CD4-positive, alpha-beta memory T cell (primary cell): ENCODE measurements at places on chromosomes 16 and 17.

DNA sequence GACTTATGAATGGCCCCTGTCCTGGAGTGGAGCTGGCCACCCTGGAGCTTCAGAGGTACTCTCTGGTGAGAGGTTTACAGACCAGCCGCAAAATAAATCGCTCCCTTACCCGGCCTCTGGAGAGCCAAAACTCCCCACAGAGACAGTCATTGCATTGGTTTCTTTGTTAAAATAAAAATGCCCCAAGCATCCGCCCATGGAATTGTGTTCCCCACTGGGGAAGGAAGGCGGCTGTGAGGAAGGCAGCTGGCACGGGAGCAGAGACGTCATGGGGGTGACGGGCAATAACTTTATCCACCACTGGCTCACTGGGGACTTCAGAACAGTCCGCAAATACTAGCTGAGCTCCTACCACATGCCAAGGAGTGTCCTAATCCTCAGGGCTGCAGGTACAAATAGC is 266.2 kb upstream of the FOXF1 start:
- H3K27me3 ChIP-seq = no peaks in the 10 kb centered on the region
- H3K36me3 ChIP-seq = no peaks in the 10 kb centered on the region
- no peak for DNase-seq
- H3K27ac ChIP-seq = no peak overlapping the region
- no peak overlapping the region for H3K4me3 ChIP-seq

GRCh38 chr17:78665952-78666920 is 89.0 kb upstream of the DNAH17 start:
- peak; percentile 63 for DNase-seq
- H3K27ac ChIP-seq = peak overlapping the region; percentile 33
- no peaks in the 10 kb centered on the region for H3K36me3 ChIP-seq
- no peaks in the 10 kb centered on the region for H3K27me3 ChIP-seq

DNA sequence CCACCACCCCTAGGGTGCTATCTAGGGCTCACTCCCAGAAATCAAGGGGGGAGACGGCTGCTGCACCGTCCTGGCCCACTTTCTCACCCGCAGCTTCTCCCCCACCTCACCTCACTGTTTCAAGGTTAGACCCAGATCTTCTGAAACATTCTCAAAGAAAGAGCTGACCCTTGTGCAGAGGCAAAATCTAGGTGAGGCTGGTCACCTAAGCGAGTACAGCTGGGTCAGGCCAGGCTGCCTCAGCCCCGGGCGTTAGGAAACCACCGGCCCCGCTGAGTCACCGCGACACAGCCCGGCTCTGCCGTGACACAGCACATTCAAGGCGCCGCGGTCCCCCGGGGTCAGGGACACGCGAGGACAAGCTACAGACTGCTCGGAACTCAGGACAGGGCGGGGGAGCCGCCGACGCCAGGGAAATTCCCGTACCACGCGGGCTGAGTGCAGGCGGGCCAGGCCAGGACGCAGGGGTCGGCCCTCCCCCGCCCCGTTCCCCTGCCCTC is 27.1 kb downstream of the GNPTG start:
- H3K4me3 ChIP-seq = no peak overlapping the region
- peak; percentile 48 for DNase-seq
- no peaks in the 10 kb centered on the region for H3K27me3 ChIP-seq

- H3K27ac ChIP-seq = no peak overlapping the region
- H3K4me1 ChIP-seq = peaks cover 7% of the 10 kb centered on the region
- no peaks in the 10 kb centered on the region for H3K27me3 ChIP-seq
- no peak for DNase-seq
- no peaks in the 10 kb centered on the region for H3K36me3 ChIP-seq
Observed at GRCh38 chr17:80980397-80981061, 11.1 kb upstream of the CHMP6 start.

DNA sequence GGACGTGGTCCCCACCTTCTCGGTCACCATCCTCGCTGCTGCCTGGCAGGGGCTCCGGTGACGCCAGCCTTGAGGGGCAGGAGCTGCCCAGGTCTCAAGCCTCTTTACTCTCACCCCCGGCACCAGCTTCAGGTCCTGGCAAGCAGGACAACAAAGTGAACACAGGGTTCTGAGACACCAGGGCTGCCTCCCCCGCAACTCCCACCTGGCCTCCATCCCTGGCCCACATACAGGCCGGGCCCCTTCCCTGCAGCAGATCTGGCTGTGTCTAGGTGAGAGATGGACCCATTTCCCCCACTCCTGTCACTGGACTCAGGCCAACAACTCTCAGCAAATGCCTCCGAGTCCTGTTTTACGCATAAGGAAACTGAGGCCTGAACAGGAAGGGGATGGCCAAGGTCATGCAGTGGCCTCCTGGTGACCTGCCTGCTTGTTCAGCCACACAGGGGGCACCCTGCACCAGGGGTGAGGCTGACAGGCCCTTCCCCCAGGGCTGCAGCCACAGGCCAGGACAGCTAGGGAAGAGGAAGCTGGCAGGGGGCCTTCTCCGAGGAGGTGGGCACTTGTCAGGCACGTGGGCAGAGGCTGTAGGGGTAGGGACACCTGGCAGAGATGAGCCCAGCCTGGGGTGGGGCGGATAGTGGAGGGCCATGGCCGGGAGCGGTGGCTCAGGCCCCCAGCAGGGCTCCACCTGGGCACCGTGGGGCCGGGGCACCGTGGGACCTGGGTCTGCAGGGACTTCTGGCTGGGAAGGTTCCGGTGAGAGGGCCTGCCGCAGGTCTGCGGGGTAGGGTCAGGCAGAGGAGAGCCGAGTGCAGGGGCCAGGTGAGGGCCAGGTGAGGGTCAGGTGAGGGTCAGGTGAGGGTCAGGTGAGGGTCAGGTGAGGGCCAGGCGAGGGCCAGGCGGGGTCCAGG is 46.7 kb upstream of the PVALEF start:
- no peaks in the 10 kb centered on the region for H3K4me1 ChIP-seq
- DNase-seq = no peak
- H3K36me3 ChIP-seq = no peaks in the 10 kb centered on the region
- no peak overlapping the region for H3K27ac ChIP-seq
- H3K4me3 ChIP-seq = no peak overlapping the region

DNA sequence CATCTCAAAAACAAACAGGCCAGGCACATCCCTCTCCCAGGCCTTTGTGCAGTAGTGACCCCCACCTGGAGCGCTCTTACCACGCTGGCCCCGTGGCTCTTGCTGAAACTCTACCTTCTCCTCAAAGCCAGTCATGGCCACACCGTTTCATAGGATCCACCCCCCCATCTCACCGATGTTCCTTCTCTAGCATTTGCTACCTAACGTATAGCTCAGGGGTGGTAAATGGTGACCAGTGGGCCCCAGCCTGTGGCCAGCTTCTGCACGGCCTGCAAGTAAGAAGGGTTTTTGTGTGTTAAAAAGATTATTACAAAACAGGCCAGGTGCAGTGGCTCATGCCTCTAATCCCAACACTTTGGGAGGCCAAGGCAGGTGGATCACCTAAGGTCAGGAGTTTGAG is 43.8 kb downstream of the RMI2 start:
- no peaks in the 10 kb centered on the region for H3K27me3 ChIP-seq
- no peak for DNase-seq
- H3K27ac ChIP-seq = no peak overlapping the region
- H3K4me3 ChIP-seq = no peak overlapping the region
- no peaks in the 10 kb centered on the region for H3K4me1 ChIP-seq
- H3K36me3 ChIP-seq = no peaks in the 10 kb centered on the region

- no peaks in the 10 kb centered on the region for H3K4me1 ChIP-seq
Observed at GRCh38 chr17:49093131-49093530, 39.4 kb upstream of the B4GALNT2 start.

DNA sequence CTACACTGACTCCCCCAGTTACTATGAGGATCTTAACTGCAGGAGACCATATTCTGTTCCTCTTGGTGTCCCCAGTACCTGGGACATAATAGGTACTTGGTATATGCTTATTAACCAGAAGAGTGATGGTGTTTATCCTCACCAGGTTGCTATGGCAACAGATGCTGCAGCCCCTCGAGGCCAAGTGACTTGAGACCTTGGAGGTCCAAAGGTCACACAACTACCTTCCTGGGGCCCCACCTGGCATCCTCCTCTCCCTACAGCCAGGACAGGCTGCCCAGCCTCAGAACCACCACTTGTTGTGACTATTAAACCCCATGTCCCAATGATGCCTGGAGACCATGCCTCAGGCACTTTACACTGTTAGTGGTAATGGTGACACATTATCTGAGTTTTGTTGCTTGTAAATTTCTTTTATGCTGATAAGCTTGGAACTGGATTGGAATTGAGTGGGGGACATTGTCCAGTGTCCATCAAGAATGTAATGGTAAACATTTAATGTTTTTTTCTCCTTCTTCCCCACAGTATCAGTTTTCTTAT is 189.4 kb downstream of the CCDC182 start:
- H3K4me1 ChIP-seq = no peaks in the 10 kb centered on the region
- H3K4me3 ChIP-seq = no peak overlapping the region
- H3K27ac ChIP-seq = no peak overlapping the region

DNA sequence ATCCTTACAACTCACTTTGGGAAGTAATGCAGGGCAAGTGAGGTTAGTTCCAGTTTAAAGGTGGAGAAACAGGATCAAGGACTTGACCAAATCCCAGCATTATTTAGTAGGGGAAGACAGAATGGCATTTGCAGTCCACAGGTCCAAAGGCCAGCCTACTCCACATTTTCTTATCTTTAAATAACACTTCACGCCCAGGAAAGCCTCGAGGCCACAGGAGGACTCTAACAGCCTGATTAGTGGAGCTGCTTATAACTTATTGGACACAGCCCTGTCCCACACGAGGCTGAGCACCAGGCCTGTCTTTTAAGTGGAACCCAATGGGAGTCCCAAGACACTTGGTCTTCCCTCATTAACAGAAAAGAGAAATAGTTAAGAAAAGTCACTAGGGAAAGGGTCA is 12.1 kb upstream of the HYDIN start:
- no peak overlapping the region for H3K4me3 ChIP-seq
- H3K4me1 ChIP-seq = no peaks in the 10 kb centered on the region
- DNase-seq = no peak
- no peaks in the 10 kb centered on the region for H3K27me3 ChIP-seq

- no peaks in the 10 kb centered on the region for H3K27me3 ChIP-seq
- H3K27ac ChIP-seq = no peak overlapping the region
Observed at GRCh38 chr17:11639736-11640462, 41.6 kb downstream of the DNAH9 start.

DNA sequence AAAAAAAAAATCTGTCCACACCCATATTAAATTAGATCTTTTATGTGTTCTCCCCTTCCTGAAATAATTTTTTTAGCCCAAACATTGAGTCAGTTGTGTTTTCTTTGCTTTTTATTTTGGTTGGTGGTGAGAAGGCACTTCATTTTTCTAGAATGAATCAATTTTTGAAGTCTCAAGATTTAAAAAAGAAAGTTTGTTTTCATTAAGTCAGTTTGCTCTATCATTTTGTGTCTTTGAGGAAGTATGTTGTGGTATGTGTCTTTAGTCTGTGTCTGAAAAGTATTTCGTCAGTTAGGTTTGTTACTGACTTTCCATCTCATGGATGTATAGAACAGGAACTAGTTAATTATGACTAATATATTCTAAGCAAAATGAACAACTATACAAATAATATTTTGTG is 3.8 kb downstream of the IGF2BP1 start:
- H3K27me3 ChIP-seq = peaks cover 79% of the 10 kb centered on the region
- DNase-seq = no peak
- H3K4me1 ChIP-seq = peaks cover 28% of the 10 kb centered on the region
- H3K27ac ChIP-seq = no peak overlapping the region
- no peaks in the 10 kb centered on the region for H3K36me3 ChIP-seq
- no peak overlapping the region for H3K4me3 ChIP-seq

- no peaks in the 10 kb centered on the region for H3K36me3 ChIP-seq
- H3K4me3 ChIP-seq = no peak overlapping the region
- no peak for DNase-seq
- H3K27ac ChIP-seq = no peak overlapping the region
- H3K4me1 ChIP-seq = no peaks in the 10 kb centered on the region
Observed at GRCh38 chr16:4166821-4167220, 50.6 kb upstream of the ADCY9 start.

DNA sequence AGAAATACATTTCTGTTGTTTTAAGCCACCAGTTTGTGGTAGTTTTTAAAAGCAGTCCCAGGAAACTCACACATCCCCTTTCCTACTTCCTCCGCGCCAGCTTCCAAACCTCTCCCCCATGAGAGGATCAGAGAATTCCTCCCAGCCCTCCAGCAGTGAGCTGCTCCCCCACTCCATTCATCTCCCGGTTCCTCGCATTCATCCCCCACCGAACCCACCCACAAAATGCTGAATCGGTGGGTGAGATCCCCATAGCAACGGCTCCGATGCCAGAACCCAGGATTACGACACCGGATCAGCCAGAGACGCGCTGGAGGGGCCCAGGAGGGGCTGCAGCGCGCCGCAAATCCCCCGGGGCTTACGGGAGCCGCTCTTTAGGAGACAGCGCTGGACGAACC is 251.4 kb upstream of the RPL38 start:
- no peak overlapping the region for H3K4me3 ChIP-seq
- peaks cover 18% of the 10 kb centered on the region for H3K4me1 ChIP-seq
- H3K36me3 ChIP-seq = no peaks in the 10 kb centered on the region
- DNase-seq = no peak

DNA sequence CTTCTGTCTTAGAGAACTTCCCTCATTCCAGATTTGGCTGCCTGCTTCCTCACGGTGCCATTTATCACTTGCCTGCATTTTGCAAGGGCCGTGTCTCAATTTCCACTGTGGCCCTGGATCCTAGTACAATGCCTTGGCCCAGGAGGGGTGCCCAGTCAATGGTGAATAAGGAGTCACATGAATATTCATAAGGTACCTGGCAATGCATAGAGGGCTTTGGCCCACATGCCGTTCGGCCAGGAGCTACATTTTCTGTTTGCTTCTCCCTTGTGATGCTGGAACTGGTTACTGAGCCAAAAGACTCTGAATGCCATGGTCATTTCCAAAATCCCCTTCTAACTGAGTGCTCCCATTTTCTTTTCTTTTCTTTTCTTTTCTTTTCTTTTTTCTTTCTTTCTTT is 4.8 kb upstream of the PIRT start:
- peaks cover 7% of the 10 kb centered on the region for H3K4me1 ChIP-seq
- no peak overlapping the region for H3K4me3 ChIP-seq
- DNase-seq = no peak
- no peaks in the 10 kb centered on the region for H3K36me3 ChIP-seq

GRCh38 chr16:66107661-66108060 is 258.8 kb upstream of the CDH5 start:
- H3K36me3 ChIP-seq = no peaks in the 10 kb centered on the region
- no peak for DNase-seq
- no peaks in the 10 kb centered on the region for H3K27me3 ChIP-seq
- H3K27ac ChIP-seq = no peak overlapping the region
- no peak overlapping the region for H3K4me3 ChIP-seq

GRCh38 chr16:47847220-47847970 is 308.4 kb downstream of the ABCC12 start:
- DNase-seq = no peak
- H3K27ac ChIP-seq = no peak overlapping the region
- H3K36me3 ChIP-seq = no peaks in the 10 kb centered on the region
- H3K27me3 ChIP-seq = no peaks in the 10 kb centered on the region

- H3K4me1 ChIP-seq = peaks cover 15% of the 10 kb centered on the region
- no peaks in the 10 kb centered on the region for H3K27me3 ChIP-seq
- DNase-seq = no peak
- no peaks in the 10 kb centered on the region for H3K36me3 ChIP-seq
- no peak overlapping the region for H3K27ac ChIP-seq
Observed at GRCh38 chr16:79081297-79082066, 519.1 kb downstream of the MAF start.

GRCh38 chr17:80819422-80820164 is 172.0 kb upstream of the CHMP6 start:
- H3K4me1 ChIP-seq = peaks cover 18% of the 10 kb centered on the region
- DNase-seq = no peak
- H3K36me3 ChIP-seq = peaks cover 10% of the 10 kb centered on the region
- H3K4me3 ChIP-seq = no peak overlapping the region
- no peaks in the 10 kb centered on the region for H3K27me3 ChIP-seq

GRCh38 chr17:78999056-78999768 is 10.4 kb downstream of the CANT1 start:
- H3K27me3 ChIP-seq = no peaks in the 10 kb centered on the region
- H3K4me1 ChIP-seq = no peaks in the 10 kb centered on the region
- no peak for DNase-seq
- H3K36me3 ChIP-seq = peaks cover 50% of the 10 kb centered on the region
